ENCODE measurements at places on chromosomes 5 and 9.

DNA sequence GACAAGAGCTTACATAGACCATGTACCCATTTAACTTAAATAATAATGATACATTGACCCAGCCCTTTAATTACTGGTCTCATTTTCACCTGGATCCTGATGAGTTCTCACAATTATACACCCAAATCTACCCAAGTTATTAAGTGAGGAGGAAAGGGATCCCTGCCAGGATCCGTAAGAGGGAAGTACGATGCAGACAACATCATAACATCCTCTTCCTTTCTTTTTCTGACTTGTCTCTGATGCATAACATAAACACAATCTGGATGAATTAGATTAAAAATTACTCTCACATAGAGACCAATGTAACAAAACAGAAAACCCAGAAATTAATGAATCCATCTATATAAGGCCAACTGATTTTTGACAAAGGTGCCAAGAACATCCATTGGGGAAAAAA, 17.0 kb downstream of the MARCHF3 start:
- DNase-seq = no peak

GRCh38 chr9:90801973-90802322, 329 bp downstream of the SYK start:
- no peak for DNase-seq

DNA sequence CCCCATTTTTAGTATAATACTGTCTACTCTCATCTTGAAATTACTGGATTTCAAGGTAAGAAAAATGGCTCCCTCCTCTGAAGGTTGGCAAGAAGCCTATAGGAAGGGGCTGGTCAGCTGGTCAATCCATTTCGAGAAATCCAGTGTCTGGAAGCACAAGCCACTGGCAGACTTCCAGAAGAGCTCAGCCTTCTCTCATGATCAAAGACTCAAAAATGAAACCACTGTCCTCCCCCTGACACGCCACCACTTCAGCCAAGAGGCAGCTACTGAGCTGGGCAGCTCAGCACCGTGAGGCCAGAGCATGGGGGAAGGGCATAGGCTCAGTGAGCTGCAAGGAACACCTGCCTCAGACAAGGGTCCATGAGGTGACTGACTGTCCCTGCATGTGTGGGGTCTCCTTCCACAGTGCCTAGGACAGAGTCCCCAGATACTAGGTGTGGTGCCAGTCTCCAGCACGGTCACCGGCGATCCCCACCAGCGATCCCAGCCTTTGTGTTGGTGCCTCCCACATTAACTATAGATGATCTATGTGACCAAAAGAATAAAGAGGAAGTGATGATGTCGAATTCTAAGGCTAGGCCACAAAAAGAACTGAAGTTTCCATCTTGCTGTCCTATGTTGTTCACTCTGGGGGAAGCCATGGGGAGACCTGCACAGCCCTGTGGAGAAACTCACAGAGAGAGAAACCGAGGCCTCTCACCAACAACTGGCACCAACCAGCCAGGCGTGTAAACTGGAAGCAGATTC, 100.1 kb upstream of the LRRTM2 start:
- no peak for DNase-seq

GRCh38 chr5:150516011-150516410, 8.1 kb downstream of the NDST1 start:
- no peak for DNase-seq

DNA sequence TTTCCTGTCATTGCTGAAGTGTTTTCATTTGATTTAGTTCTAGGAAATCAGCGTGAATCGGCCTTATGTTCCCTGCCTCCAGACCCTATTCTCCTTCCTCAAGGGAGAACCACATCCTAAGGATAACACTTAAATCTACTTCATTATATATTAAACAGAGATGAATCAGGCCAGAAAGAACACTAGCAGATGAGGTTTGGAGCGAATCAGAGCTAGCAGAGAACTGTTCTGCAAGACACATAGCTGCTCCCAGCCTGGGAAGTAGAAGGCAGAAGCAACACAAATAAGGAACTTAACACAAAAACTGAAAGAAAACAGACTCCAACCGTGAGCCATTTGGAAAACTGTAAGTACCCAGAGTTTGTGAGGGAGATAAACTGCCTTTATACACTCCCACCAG, 718.2 kb downstream of the SEMA5A start:
- DNase-seq = no peak

GRCh38 chr5:33299621-33300208, 141.1 kb upstream of the TARS1 start:
- no peak for DNase-seq

Data from upper lobe of right lung (tissue), 1 donor.